ENCODE measurements at places on chromosomes 5 and 9. TPM values are rescaled to one million over a fixed set of nuclear protein-coding genes. Genes with fewer than 3 reads are reported as not detected.

PDZD2 gene
- 0.13 TPM for total RNA-seq

SPOCK1 gene
- 37.9 TPM for total RNA-seq

CCNO gene
- 0.89 TPM for total RNA-seq

COL15A1 gene
- total RNA-seq = 1.2 TPM

NOXA1 gene
- total RNA-seq = not detected

CCL19 gene
- total RNA-seq = not detected

CEP72 gene
- 6.3 TPM for total RNA-seq

NMUR2 gene
- not detected for total RNA-seq

KIF24 gene
- 1.7 TPM for total RNA-seq

ABO gene
- not detected for total RNA-seq

FAM221B gene
- total RNA-seq = not detected

PCDHGB4 gene
- 0.26 TPM for total RNA-seq

CCDC69 gene
- total RNA-seq = 0.27 TPM

CNTNAP3 gene
- 2.7 TPM for total RNA-seq

FBXL7 gene
- 9.4 TPM for total RNA-seq

TRAF1 gene
- 0.79 TPM for total RNA-seq

SHISAL2B gene
- total RNA-seq = not detected

SPATA31E1 gene
- total RNA-seq = not detected

SPINK6 gene
- total RNA-seq = not detected
